NCI-H1105 (cell line): ENCODE measurements at places on chromosomes 7 and 10.

GRCh38 chr10:89283025-89283935 lies 18.6 kb upstream of the IFIT2 start:
- no peak for DNase-seq

GRCh38 chr7:134622303-134622995 lies 24.2 kb upstream of the BPGM start:
- no peak for DNase-seq

- DNase-seq: no peak
These were observed 43.7 kb downstream of the SGCE start for GRCh38 chr7:94612253-94612652.

DNA sequence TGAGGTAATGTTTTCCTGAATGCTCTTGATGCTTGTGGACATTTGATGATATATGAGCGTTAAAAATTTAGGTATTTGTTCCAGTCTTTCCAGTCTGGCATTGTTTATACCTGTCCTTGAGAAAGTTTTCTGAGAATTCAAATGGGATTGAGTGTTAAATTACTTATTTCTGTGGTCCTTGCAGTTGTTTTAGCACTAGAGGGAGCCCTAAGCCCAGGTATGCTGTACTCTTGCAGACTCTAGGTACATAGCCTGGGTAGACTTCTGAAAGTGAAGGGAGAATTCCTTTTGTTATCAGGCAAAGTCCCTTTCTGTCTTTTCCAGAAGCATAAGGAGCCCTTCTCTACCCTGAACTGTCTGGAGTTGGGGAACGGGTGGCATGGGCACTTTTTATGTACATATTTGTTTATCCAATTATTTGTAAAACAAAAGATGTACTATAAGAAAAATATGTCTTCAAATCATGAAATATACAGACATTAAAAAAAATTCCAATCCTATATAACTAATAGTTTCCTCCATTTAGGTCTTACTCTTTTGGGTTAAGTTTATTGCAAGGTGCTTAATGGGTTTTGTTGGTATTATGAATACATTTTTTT lies 262.1 kb downstream of the ATRNL1 start:
- peak; percentile 39 for DNase-seq

- no peak for DNase-seq
These were observed 27.7 kb upstream of the MICU1 start for GRCh38 chr10:72653383-72654096.

- no peak for DNase-seq
These were observed 37.2 kb downstream of the FAM13C start for GRCh38 chr10:59325116-59325515.

- DNase-seq: no peak
These were observed 522.9 kb downstream of the REEP3 start for GRCh38 chr10:64044098-64044497.

DNA sequence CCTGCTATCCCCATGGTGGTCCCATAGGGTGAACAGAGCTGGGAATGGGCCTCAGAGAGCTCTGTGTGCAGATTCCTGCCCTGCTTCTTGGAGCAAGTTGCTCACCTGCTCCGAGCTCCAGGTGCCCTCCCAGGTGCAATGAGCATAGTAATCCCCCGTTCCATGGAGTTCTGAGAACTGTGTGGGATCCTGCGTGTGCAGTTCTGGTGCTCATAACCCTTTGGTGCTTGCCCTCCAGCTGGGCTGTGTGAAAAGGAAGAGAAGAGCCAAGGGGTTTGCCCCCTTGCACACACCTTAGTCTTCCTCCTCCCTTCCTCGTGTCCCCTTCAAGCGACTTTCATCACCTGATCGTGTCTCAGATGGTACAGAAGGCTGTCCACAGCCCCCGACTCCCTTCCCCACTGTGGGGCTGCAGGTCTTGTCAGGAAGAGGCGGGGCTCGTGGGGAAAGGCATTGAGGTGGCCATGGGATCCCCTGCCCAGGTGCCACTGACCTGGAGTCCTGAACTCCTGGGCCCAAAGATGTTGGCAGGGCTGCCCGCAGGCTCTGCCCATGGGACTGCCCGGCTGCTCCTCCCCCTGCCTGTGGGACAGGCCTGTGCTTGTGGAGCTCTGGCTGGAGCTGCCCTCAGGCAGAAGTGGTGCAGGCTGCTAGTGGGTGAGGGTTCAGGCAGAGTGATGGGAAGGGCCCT lies 21.9 kb upstream of the ZNF488 start:
- no peak for DNase-seq

- DNase-seq: no peak
These were observed 19.6 kb downstream of the CABCOCO1 start for GRCh38 chr10:61682323-61682722.

- DNase-seq: no peak
These were observed 8.6 kb downstream of the LIPA start for GRCh38 chr10:89242840-89243568.

- DNase-seq: no peak
These were observed 1.4 kb downstream of the BTAF1 start for GRCh38 chr10:91925022-91925320.

- DNase-seq: peak; percentile 88
These were observed at the start of gene ZNF394 for GRCh38 chr7:99499721-99500636. ZNF394 (minus strand) TSS chr7:99500281; CDS start chr7:99500093, 188 bp downstream.

GRCh38 chr10:5125315-5126044 lies 31.3 kb downstream of the AKR1C3 start:
- no peak for DNase-seq

DNA sequence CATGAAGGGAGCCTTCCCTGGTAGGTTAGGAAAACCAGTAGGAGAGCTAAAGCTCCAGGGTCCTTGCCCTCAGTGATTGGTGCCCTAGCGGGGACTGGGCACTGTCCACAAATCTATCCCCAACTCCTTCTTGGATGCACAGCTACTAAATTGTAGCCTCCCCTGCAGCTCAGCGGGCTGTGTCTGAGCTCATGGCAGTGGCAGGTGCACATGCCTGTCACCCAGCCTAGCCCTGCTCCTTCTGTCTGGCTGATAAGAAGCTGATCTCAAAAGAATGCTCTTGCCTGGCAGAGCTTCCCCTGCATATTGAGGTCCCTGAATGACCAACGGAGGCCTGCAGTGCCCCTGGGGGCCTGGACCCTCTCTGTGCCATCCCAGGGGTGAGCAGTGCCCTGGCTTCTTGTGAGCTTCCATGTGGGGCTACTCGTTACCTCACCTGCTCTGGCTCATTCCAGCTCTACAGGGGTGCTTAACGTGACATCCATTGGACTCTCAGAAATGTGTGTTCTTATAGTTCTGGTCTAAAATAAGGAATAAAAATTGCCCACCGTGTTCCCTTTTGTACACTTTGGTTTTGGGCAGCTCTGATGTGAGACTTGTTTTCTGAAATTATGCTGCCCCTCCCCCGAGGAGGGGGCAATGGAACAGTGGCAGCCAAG lies 59.8 kb upstream of the ANTXRL start:
- no peak for DNase-seq

- peak; percentile 18 for DNase-seq
These were observed 1.1 kb downstream of the DDIT4 start for GRCh38 chr10:72274730-72275350.

DNA sequence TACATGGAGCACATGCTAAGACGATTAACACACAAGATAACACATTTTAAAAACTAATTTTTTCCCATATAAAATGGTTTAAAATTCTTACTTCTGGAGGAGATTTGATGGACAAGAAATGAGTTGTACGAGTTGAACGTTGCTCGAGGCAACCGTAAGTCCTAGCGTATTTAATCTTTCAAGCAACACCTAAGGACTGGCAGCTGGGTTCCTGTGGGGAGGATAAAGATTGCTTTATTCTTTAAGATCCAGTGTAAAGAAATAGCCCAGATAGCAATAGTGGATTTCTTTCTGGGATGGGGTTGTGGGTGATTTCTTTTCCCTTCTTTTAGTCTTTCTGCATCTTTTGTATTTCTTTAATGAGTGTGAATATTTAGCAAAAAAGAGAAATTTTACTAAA lies 9.8 kb downstream of the TBXAS1 start:
- no peak for DNase-seq

DNA sequence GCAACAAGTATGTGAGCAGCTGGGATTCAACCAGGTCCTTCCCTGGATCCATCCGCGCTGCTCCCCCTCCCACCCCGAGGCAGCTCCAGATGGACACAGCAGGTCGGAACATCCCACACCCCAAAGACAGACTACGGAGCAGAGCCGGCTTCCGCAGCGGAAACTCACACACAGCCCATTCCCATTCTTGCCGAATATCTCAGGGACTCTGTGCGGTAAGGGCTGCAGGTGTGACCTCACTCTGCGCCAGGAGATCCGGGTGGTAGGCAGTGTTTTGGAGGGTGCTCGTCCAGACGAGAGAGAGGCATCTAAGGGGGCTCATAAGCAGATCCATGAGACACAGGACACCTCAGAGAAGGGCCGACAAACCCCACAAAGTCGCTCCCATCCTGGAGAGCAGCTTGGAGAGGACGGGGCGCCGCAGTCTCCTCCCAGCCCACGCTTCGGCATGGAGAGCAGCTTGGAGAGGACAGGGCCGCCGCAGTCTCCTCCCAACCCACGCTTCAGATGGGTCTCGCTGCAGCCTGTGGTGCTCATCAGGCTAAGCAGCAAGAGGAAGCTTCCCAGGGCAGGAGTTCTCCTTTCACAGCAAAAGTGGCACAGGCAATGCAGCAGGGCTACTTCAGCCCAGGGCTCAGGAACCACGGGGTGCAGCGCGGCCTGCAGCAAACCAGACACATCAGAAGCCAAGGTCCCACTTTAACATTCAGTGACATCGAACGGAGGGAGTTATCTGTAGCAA lies 179.9 kb downstream of the DIP2C start:
- DNase-seq: no peak

- no peak for DNase-seq
These were observed 17.3 kb downstream of the TPK1 start for GRCh38 chr7:144818511-144818910.

- DNase-seq: no peak
These were observed 90.9 kb downstream of the DIP2C start for GRCh38 chr10:598415-599170.

DNA sequence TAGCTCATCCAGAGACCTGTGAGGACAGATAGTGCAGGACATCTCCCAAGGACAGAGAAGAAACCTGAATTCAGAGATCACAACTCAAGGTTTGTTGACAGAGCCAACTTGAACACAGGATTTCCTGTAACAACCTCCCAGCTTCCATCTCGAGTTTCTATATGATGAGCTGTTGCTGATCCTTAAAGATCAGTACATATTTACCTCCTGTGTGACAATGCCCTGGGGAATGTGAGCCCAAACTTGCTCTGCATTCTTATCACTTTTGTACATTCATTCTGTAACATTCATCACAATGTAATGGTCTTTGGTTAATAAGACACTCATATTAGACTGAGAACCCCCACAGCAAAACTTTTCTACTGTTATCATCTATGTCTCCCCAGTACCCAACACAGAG lies 468.6 kb downstream of the XPNPEP1 start:
- no peak for DNase-seq

DNA sequence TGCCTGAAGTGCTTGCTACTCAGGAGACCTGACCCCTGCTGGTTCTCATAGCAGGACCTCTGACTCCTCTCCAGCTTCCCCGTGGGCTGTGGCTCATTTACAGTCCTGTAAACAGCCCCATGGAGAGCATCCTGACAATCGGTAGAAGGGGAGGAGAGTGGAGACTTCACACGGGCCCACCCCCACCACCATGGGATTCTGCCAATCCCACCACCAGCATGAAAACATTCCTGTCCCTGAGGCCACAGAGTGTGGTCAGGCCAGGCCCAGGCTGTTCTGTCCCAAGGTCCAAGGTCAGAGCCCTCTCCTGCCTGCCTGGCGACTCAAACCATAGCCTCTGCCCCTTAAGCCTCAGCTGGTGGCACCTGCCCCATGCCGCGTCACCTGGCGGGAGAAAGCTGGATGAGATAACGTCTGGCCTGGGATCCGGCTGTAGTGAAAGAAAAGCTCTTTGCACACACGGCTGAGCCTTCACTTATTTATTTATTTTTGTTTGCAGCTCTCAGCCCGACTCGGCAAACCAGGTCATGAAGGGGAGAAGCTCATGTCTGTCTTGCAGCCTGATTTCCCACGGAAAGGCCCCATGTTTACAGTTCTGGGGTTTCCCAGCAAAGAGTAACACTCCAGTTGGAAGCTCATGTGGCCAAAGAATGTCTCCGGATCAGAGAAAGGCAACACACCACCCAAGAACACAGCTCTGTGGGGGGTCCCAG lies 293.6 kb upstream of the ZMIZ1 start:
- DNase-seq: no peak

- no peak for DNase-seq
These were observed 78.4 kb downstream of the IPMK start for GRCh38 chr10:58189269-58189668.

DNA sequence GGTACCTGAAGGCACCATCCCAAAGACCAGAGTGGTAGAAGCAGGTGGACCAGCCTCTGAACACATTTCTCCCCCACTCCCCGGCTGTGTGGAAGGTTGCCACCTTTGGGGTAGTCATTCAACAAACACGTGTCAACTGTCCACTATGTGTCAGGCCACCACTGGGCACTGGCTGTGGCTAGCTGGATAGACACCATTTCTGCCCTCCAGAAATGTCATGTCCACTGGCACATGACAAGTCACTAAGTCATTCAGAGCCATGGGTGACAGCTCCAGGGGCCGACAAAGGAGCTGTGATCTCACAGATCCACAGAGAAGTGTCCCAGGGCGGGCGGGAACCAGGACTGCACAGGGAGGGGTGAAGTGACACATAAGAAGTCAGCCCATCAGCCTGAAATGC lies 99.6 kb downstream of the EGFR start:
- DNase-seq: no peak

DNA sequence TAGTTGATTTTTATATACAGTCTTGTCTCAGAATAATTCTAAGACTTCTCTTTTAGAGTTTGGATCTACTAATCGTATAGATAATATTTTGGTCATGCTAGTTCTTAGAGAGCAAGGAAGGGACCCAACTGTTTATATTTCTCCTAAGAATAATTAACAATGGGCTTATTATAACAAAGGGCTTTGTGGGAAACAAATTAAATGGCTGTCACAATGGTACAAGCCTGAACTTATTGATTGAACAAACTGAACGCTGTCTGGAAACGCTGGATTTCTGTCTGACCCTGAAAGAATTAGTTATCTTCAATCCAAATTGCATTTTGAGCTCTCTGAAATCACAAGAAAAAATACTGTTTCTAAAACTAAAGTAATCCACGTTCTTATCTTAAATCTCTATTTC lies 56.8 kb downstream of the CSTF2T start:
- no peak for DNase-seq

DNA sequence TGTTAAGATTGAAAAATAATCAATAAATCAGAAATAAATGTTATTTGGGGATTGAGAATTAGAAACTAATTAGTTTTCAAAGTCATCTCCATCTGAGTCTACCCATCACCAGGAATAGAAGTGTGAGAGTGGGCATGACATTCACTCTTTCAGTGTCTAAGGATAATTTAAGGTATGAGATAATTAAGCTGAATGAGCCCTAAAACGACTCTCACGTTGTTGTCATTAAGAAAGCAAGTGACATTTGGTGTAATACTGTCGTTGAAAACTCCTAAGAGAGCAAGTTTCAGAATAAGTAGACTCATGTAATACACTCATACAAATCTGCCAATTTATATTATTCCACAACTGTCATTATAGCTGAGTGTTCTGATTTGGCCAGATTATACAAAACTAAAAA lies 7.1 kb downstream of the AGMO start:
- DNase-seq: no peak

GRCh38 chr7:35512716-35513115 lies 182.2 kb downstream of the HERPUD2 start:
- DNase-seq: no peak

GRCh38 chr10:34397324-34397723 lies 417.8 kb downstream of the PARD3 start:
- DNase-seq: no peak

GRCh38 chr7:37062560-37062859 lies 338.2 kb upstream of the AOAH start:
- DNase-seq: no peak

- no peak for DNase-seq
These were observed 105.2 kb upstream of the PPIF start for GRCh38 chr10:79241990-79242619.
